ENCODE measurements at places on chromosomes 12 and 14.

DNA sequence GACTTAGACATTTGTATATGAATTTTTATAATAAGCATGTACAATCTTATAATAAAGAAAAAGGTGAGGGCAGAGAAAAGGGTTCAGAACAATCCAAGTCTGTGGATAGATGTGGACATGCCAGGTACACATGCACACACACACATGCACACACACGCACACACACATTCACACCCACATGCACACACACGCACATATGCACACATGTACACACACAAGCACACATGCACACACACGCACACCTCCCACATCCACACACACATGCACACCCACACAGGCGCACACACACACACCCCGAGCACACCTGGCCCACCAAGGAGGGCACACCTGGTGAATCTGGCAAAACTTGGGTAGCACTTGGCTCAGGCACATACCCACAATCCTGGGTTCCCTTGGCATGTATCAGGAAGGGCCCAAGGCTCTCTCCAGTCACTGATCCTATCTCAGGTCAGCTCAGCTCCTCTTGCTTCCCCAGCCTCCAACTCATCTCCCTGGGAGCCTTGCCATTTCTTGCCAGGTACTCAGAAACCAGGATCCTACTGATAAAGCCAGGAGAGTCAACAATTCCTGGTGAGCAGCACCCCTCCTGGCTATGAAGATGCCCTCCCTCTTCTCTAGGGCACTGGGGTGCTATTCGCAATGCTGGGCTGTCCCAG lies 18.6 kb upstream of the TMEM106C start:
- no peak for DNase-seq

DNA sequence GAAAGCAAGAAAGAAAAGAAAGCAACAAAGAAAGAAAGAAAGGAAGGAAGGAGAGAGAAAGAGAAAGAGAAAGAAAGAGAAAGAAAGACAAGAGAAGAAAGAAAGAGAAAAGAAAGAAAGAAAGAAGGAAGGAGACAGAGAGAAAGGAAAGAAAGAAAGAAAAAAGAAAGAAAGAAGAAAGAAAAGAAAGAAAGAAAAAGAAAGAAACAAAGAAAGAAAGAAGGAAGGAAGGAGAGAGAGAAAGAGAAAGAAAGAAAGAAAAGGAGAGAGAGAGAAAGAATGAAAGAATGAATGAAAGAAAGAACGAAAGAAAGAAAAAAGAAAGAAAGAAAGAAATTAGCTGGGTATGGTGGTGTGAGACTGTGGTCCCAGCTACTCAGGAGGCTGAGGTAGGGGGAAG lies 400.1 kb upstream of the MDGA2 start:
- DNase-seq = no peak

GRCh38 chr14:102500158-102500662 lies 9.4 kb downstream of the ANKRD9 start:
- peak; percentile 45 for DNase-seq

DNA sequence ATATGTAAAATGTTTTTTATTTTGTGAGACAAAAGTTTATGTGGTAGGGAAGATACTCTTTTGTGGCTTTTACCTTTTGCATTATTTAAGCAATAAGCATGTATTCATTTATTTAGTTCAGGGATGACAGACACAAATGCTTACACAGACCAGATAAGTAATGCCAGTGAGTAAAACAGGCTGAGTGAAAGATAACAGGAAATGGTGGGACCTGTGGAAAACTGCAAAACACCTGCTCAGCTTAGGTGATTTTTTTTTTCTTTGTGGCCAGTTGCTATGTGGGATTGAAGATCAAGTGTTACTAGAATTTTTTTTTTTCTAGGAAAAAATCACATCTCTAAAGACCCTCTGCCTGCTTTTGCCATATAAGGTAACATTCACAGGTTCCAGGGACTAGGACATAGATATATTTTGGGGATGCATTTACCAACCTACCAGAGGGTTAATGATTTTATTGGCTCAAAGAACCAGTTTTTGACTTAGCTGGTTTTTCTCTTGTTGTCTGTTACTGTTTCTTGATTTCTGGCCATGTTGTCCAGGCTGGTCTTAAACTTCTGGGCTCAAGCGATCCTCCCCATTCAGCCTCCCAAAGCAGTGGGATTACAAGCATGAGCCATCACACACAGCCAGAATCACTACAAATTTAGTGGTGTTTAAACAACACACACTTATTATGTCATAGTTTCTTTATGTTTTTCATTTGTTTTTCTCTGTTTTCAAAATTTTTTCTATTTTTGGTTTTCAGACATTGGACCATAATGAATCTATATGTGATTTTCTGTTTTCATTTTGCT lies 9.8 kb downstream of the PSMA6 start:
- DNase-seq = no peak

GRCh38 chr12:53756300-53757100 lies 4.7 kb upstream of the CISTR start:
- no peak for DNase-seq

Measured in immature natural killer cell (primary cell).